ENCODE measurements at places on chromosomes 2 and 18.

GRCh38 chr2:60410456-60411146 is 142.9 kb downstream of the BCL11A start:
- no peak for DNase-seq

- peak; percentile 41 for DNase-seq
Measured at GRCh38 chr2:232142049-232142448, 180.5 kb downstream of the DIS3L2 start.

- DNase-seq = peak; percentile 38
Measured at GRCh38 chr2:120820953-120821279, 85.2 kb downstream of the GLI2 start.

- DNase-seq = peak; percentile 10
Measured at GRCh38 chr2:179861416-179862067, at the start of gene ZNF385B. TSS of gene ZNF385B (minus strand) at chr2:179861612.

GRCh38 chr2:17910980-17911379 is 32.5 kb downstream of the KCNS3 start:
- DNase-seq = no peak

DNA sequence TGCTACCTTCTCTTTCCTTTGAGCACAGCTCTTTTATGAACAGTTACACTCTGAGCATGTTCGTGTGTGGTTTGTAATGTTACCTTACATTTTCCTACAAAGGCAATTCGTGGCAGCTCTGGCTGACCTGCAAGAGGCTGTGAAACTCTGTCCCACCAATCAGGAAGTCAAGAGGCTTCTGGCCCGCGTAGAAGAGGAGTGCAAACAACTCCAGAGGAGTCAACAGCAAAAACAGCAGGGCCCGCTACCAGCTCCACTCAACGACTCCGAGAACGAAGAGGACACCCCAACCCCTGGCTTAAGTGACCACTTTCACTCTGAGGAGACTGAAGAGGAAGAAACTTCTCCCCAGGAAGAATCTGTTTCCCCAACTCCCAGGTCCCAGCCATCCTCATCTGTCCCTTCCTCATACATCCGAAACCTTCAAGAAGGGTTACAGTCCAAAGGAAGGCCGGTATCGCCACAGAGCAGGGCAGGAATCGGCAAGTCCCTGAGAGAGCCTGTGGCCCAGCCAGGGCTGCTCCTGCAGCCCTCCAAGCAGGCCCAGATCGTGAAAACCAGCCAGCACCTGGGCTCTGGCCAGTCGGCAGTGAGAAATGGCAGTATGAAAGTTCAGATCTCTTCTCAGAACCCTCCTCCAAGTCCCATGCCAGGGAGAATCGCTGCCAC is 56.9 kb downstream of the WDSUB1 start:
- DNase-seq = no peak

DNA sequence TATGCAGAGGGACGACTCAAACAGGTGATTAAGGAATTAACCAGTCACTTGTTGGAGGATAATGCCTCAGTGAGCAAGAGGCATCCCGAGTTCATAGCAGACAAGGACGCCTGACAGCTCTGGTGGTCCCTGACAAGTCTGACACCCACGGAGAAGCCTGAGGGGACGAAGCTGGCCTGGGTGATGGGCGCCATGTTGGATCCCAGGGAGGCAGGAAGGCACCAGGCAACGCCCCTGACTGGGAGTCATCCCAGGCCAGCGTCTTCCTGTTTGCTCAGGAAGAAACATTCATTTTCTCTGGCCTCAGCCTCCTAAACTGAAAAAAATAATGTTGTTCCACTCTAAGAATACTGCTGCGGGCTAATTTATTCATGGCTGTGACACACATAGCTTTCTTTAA is 92.1 kb upstream of the ATP8B1 start:
- no peak for DNase-seq

Data from hepatocyte (in vitro differentiated cells).